Thyroid gland (tissue), 4 donors: ENCODE measurements at places on chromosomes 11 and 22. TPM values are rescaled to one million over a fixed set of nuclear protein-coding genes. Genes with fewer than 3 reads are reported as not detected.

- peaks cover 35% of the 10 kb centered on the region for H3K4me1 ChIP-seq
- H3K4me3 ChIP-seq, result peak overlapping the region; percentile 51
- H3K27ac ChIP-seq, result peak overlapping the region; percentile 74
- H3K27me3 ChIP-seq, result no peaks in the 10 kb centered on the region
- no peaks in the 10 kb centered on the region for H3K36me3 ChIP-seq
- peak; percentile 81 for DNase-seq
These were observed 105.3 kb upstream of the E2F8 start for GRCh38 chr11:19345848-19346681.

Gene SCGB1D4
- total RNA-seq, result not detected

GRCh38 chr22:46239261-46240048, 10.6 kb downstream of the CDPF1 start:
- peaks cover 3% of the 10 kb centered on the region for H3K36me3 ChIP-seq
- DNase-seq, result no peak
- no peak overlapping the region for H3K27ac ChIP-seq
- H3K27me3 ChIP-seq, result no peaks in the 10 kb centered on the region

- H3K27me3 ChIP-seq, result no peaks in the 10 kb centered on the region
- H3K27ac ChIP-seq, result no peak overlapping the region
- H3K36me3 ChIP-seq, result no peaks in the 10 kb centered on the region
- H3K4me3 ChIP-seq, result no peak overlapping the region
These were observed 188.2 kb downstream of the BLID start for GRCh38 chr11:121927789-121928188.

Gene TRIM29
- total RNA-seq, result 3.7 TPM

GRCh38 chr11:29153078-29153477, 863.8 kb downstream of the KCNA4 start:
- no peaks in the 10 kb centered on the region for H3K4me1 ChIP-seq
- no peak for DNase-seq
- no peaks in the 10 kb centered on the region for H3K27me3 ChIP-seq
- H3K36me3 ChIP-seq, result no peaks in the 10 kb centered on the region

GRCh38 chr11:48052183-48053044, 72.1 kb downstream of the PTPRJ start:
- peak; percentile 97 for DNase-seq
- H3K4me3 ChIP-seq, result no peak overlapping the region

Gene SCGB2A2
- not detected for total RNA-seq

Gene E2F8
- total RNA-seq, result not detected

DNA sequence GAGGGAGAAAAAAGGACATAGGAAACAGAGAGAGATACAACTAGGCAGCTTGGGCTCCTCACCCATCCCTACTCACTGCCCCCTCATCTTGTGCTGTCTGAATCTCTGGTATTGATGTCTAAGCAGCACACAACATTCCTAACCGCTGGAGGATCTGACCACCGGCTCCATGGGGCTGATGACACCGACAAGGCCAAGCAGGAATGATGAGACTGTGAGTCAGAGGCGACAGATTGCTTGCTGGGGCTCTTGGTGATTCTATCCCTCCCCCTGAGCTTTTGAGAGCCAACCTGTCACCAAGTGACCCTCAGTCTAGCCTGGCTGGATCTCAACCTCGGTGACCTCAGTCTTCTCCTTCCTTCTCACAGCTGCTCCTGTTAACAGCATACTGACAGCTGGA, 13.8 kb downstream of the PAMR1 start:
- H3K27ac ChIP-seq, result no peak overlapping the region
- H3K4me3 ChIP-seq, result no peak overlapping the region
- H3K27me3 ChIP-seq, result no peaks in the 10 kb centered on the region
- no peaks in the 10 kb centered on the region for H3K36me3 ChIP-seq
- no peaks in the 10 kb centered on the region for H3K4me1 ChIP-seq

DNA sequence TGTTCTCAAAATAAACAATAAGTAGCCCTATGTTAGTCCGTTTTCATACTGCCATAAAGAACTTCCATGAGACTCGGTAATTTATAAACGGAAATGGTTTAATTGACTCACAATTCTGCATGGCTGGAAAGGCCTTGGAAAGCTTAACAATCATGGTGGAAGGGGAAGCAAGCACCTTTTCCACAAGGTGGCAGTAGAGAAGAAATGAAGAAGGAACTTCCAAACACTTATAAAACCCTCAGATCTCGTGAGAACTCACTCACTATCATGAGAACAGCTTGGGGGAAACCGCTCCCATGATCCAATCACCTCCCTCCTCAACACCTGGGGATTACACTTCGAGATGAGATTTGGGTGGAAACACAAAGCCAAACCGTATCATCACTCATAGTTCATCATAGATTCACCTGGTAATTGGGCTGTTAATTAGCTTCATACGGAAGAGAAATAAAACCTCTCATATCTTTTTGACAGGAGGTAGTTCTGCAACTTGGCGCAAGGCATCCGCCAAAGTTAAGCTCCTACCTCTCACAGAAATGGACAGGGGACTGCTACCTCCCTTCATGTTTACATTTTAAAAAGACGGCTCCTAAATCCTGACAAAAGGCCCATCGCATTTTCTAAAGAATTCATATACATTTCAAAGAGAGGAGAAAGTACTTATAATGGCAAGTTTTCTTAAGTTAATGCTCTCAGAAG, 49.0 kb downstream of the MUC15 start:
- DNase-seq, result peak; percentile 7
- no peaks in the 10 kb centered on the region for H3K36me3 ChIP-seq
- H3K27ac ChIP-seq, result no peak overlapping the region
- H3K27me3 ChIP-seq, result no peaks in the 10 kb centered on the region

- H3K4me1 ChIP-seq, result no peaks in the 10 kb centered on the region
- H3K36me3 ChIP-seq, result no peaks in the 10 kb centered on the region
- no peak for DNase-seq
- no peaks in the 10 kb centered on the region for H3K27me3 ChIP-seq
- H3K27ac ChIP-seq, result no peak overlapping the region
These were observed 968.1 kb downstream of the LRRC4C start for GRCh38 chr11:40491341-40491740.

GRCh38 chr11:12086271-12087074, 23.9 kb upstream of the MICAL2 start:
- no peaks in the 10 kb centered on the region for H3K36me3 ChIP-seq
- H3K27ac ChIP-seq, result peak overlapping the region; percentile 82
- DNase-seq, result peak; percentile 79
- H3K27me3 ChIP-seq, result no peaks in the 10 kb centered on the region
- H3K4me1 ChIP-seq, result peaks cover 47% of the 10 kb centered on the region
- no peak overlapping the region for H3K4me3 ChIP-seq

Gene ZNRF3
- 17.8 TPM for total RNA-seq

GRCh38 chr11:70825893-70826540, 426.4 kb downstream of the SHANK2 start:
- peak overlapping the region; percentile 40 for H3K27ac ChIP-seq
- H3K27me3 ChIP-seq, result no peaks in the 10 kb centered on the region
- H3K4me3 ChIP-seq, result peak overlapping the region; percentile 8
- peak; percentile 48 for DNase-seq
- H3K4me1 ChIP-seq, result peaks cover 6% of the 10 kb centered on the region
- no peaks in the 10 kb centered on the region for H3K36me3 ChIP-seq

GRCh38 chr22:38865201-38866023, 6.6 kb downstream of the CBX6 start:
- H3K4me3 ChIP-seq, result no peak overlapping the region
- DNase-seq, result no peak
- peaks cover 71% of the 10 kb centered on the region for H3K4me1 ChIP-seq
- H3K27me3 ChIP-seq, result no peaks in the 10 kb centered on the region

- H3K27me3 ChIP-seq, result no peaks in the 10 kb centered on the region
- no peaks in the 10 kb centered on the region for H3K36me3 ChIP-seq
- H3K27ac ChIP-seq, result no peak overlapping the region
- DNase-seq, result no peak
These were observed 3.0 kb downstream of the RHOG start for GRCh38 chr11:3837793-3838192.

DNA sequence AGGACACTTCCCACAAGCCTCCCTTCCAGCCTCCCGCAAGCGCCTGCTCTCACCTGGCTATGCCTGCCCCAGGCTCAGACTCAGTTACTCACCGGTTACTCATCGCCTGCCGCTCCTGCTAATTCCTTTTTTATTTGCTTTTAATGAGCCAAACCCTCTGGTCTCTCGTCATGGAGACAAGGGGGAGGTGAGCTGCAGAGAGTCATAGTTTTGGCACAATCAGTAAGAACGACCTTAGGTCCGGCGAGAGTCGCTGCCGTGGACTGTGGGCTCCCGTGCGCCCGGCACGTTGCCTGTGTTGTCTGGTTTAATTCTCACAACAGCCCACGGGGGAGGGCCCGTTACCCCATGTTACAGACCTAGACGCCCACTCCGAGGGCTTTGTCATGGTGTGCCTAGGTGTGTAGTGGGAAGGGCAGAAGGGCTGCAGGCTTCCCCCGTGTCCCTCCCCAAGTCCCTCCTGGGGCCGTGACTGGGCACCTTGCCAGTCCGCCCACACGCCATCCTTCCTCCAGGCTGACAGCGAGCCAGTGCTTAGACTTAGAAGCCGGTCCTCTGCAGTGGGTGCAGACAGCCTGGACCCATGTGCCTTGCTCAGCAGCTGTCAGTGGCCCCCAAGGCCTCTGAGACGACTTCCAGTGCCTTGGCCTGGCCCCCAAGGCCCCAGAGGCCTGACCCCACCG, 42.2 kb downstream of the WNT7B start:
- no peaks in the 10 kb centered on the region for H3K36me3 ChIP-seq
- no peaks in the 10 kb centered on the region for H3K27me3 ChIP-seq
- H3K4me3 ChIP-seq, result no peak overlapping the region
- peak; percentile 58 for DNase-seq
- peaks cover 22% of the 10 kb centered on the region for H3K4me1 ChIP-seq

Gene TMEM9B
- total RNA-seq, result 80.7 TPM

- H3K36me3 ChIP-seq, result no peaks in the 10 kb centered on the region
- no peak for DNase-seq
- no peaks in the 10 kb centered on the region for H3K27me3 ChIP-seq
These were observed 29.0 kb upstream of the CREB3L1 start for GRCh38 chr11:46248289-46249102.

Gene GAL3ST1
- not detected for total RNA-seq

GRCh38 chr11:36195496-36196354, 93.5 kb downstream of the COMMD9 start:
- H3K4me1 ChIP-seq, result no peaks in the 10 kb centered on the region

DNA sequence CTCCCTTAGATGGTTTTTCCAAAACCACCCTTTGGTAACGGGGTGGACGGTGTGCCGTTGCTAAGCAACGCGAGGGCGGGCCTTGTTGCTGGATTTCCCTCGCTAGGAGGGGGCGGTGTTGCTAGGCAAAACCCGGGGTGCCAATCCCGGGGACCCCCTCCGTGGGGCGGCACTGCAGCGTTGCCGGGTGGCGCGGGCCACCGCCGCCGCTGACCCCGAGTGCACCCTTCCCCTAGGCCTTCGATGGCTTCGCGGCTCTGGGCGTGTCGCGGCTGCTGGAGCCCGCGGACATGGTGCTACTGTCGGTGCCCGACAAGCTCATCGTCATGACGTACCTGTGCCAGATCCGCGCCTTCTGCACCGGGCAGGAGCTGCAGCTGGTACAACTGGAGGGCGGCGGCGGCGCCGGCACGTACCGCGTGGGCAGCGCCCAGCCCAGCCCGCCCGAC, 8.9 kb downstream of the EHBP1L1 start:
- H3K27me3 ChIP-seq, result no peaks in the 10 kb centered on the region
- no peak overlapping the region for H3K4me3 ChIP-seq
- H3K27ac ChIP-seq, result no peak overlapping the region
- no peaks in the 10 kb centered on the region for H3K4me1 ChIP-seq
- no peak for DNase-seq
- peaks cover 5% of the 10 kb centered on the region for H3K36me3 ChIP-seq

Gene CHKA
- total RNA-seq, result 86.8 TPM

- no peak overlapping the region for H3K4me3 ChIP-seq
- no peaks in the 10 kb centered on the region for H3K27me3 ChIP-seq
- H3K36me3 ChIP-seq, result no peaks in the 10 kb centered on the region
- peaks cover 1% of the 10 kb centered on the region for H3K4me1 ChIP-seq
- H3K27ac ChIP-seq, result no peak overlapping the region
These were observed 5.6 kb upstream of the STARD10 start for GRCh38 chr11:72799441-72799840.

- H3K27me3 ChIP-seq, result peaks cover 5% of the 10 kb centered on the region
- H3K36me3 ChIP-seq, result no peaks in the 10 kb centered on the region
- peaks cover 10% of the 10 kb centered on the region for H3K4me1 ChIP-seq
- H3K4me3 ChIP-seq, result no peak overlapping the region
- peak overlapping the region; percentile 68 for H3K27ac ChIP-seq
These were observed 421 bp downstream of the SLC15A3 start for GRCh38 chr11:60951606-60951903.

- no peaks in the 10 kb centered on the region for H3K36me3 ChIP-seq
- peak overlapping the region; percentile 48 for H3K4me3 ChIP-seq
- DNase-seq, result peak; percentile 18
- no peaks in the 10 kb centered on the region for H3K27me3 ChIP-seq
- peaks cover 21% of the 10 kb centered on the region for H3K4me1 ChIP-seq
- H3K27ac ChIP-seq, result no peak overlapping the region
These were observed 745 bp downstream of the NCAM1 start for GRCh38 chr11:112961751-112962578.

GRCh38 chr22:23269441-23270211, 89.3 kb downstream of the BCR start:
- peak; percentile 64 for DNase-seq
- H3K4me1 ChIP-seq, result peaks cover 38% of the 10 kb centered on the region
- H3K27ac ChIP-seq, result peak overlapping the region; percentile 18
- no peak overlapping the region for H3K4me3 ChIP-seq
- no peaks in the 10 kb centered on the region for H3K27me3 ChIP-seq

- no peaks in the 10 kb centered on the region for H3K27me3 ChIP-seq
- no peaks in the 10 kb centered on the region for H3K36me3 ChIP-seq
- no peaks in the 10 kb centered on the region for H3K4me1 ChIP-seq
- DNase-seq, result no peak
- H3K4me3 ChIP-seq, result no peak overlapping the region
These were observed 24.3 kb upstream of the GLYATL1 start for GRCh38 chr11:58914821-58915543.

DNA sequence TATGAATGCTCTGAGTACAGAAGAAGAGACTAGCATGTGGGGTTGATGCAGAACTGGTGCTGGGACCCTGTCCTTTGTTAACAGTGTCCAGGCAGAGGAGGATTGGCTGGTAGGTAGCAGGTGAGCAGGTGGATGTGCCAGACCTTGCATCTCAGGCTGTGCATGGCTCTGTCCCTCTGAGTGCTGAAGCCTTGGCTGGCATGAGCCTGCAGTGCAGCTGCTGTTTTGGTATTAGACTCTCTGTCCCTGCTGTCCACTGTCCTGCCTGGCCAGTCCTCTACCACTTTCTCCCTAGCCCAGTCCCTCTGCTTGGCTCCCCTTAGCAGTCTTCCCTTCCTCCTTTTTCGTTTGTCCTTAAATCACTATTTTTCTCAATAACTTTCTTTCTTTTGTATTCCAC, 213.6 kb upstream of the ZBED5 start:
- H3K4me1 ChIP-seq, result peaks cover 12% of the 10 kb centered on the region
- H3K27me3 ChIP-seq, result no peaks in the 10 kb centered on the region
- H3K36me3 ChIP-seq, result no peaks in the 10 kb centered on the region
- H3K27ac ChIP-seq, result no peak overlapping the region
- no peak overlapping the region for H3K4me3 ChIP-seq

Gene OR2AG1
- total RNA-seq, result not detected

GRCh38 chr11:65872586-65873317, at the start of gene EFEMP2:
TSS of gene EFEMP2 (minus strand) at chr11:65872800. CDS start at chr11:65872354, 446 bp downstream.
- H3K4me1 ChIP-seq, result peaks cover 28% of the 10 kb centered on the region
- H3K4me3 ChIP-seq, result peak within 1 kb of the TSS; percentile 23
- peak; percentile 63 for DNase-seq
- no peaks in the 10 kb centered on the region for H3K27me3 ChIP-seq

Gene PNPLA5
- total RNA-seq, result not detected

GRCh38 chr11:73957654-73958361, 7.0 kb downstream of the DNAJB13 start:
- H3K4me1 ChIP-seq, result no peaks in the 10 kb centered on the region
- no peak overlapping the region for H3K27ac ChIP-seq

GRCh38 chr11:32200136-32200847, 109.4 kb downstream of the RCN1 start:
- no peaks in the 10 kb centered on the region for H3K4me1 ChIP-seq
- H3K27ac ChIP-seq, result no peak overlapping the region
- no peak for DNase-seq
- H3K36me3 ChIP-seq, result no peaks in the 10 kb centered on the region
